Stimulated activated CD8-positive, alpha-beta memory T cell treated with anti-CD3 and anti-CD28 coated beads, Interleukin-15, amount 100 ng/mL, for 48 hours (primary cell): ENCODE measurements at places on chromosomes 5 and 9.

- no peak for DNase-seq
Measured at GRCh38 chr9:22107202-22108045, 98.3 kb upstream of the CDKN2B start.

DNA sequence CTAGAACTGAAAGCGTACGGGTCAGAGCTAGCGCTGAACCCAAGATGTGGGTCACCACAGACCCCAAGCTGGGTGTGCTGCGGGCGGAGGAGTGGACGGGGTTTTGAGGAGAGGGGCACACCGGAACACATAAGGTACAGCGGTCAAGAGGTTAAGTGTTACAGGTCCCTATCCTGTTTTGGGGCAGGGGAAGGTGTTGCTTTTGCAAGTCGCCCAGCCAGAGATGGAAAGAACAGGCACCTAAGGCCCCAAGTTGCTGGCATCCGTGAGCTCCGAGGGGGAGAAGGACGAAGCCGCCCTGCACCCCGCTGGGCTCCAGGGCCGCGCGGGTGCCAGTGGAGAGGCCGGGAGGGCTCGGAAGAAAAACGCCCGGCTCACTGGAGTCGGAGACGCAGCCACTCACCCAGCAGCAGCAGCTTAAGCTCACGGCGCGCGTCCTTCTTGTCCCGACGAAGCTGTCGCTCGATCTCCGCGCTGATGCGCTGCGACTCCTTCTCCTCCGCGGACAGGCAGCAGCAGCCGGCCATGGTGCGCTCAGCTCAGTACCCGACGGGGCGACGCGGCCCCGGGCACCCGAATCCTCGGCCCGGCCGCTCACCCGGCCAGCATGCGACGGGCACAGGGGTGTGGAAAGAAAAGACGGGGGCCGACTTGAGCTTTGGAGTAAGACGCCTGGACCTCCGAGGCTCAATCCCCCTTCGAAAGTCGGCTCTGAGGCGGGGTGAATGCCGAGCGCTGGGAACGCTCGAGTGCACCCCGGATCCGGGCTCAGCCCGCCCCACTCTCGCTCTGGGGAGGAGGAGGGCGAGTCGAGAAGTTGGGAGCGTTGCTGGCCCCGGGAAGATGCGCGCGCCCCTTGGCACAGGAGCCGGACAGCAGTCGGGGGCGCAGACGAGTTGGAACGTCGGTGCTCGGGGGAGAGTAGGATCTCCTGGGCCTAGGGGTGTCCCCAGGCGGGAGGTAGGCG, 572 bp downstream of the GNA14 start:
- no peak for DNase-seq

DNA sequence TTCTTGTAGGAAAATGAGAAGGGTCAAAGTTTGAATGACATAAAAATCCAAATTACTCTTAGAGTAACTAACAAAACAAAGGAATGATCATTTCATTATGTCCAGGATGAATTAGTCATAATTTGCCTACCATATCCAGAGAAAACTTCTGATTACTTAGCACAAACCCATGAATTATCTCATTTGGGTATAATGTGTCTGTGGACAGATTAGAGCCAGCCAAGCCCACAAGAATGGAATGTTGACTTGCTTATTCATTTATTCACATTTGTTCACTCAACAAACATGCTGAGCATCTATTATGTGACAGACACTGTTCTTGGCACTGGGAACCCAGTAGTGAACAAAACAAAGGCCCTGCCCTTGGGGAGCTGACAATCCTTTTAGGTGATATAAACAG, 87.4 kb downstream of the APBA1 start:
- no peak for DNase-seq

GRCh38 chr5:106876298-106876622, 794.5 kb downstream of the EFNA5 start:
- DNase-seq, result no peak

DNA sequence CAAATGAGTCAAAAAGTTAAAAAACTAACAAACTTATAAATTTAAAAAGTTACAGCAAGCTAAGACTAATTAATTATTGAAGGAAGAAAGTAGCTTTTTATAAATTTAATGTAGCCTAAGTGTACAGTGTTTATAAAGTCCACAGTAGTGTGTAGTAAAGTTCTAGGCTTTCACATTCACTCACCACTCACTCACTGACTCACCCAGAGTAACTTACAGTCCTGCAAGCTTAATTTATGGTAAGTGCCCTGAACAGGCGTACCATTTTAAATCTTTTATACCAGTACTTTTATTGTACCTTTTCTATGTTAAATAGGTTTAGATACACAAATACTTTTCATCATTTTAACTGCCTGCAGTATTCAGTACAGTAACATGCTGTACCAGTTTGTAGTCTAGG, 80.0 kb upstream of the C9orf72 start:
- DNase-seq, result no peak

DNA sequence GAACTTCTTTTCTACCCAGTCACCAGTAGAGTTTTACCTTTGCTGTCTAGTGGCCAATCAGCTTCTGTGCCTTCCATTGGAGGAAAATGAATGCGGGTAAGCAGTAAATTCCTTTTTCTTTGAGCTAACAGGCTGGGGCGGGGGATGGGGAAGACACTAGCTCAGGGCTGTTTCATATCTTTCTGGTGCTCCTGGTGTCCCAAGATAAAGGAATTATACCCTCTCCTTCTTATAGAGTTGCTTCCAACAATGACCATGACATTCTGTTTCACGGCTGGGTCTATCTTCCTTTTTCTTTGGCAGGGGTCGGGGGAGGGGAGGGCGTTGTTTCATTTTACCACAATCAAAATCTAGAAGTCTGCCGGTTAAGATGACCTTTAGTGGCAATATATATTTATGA, 51.2 kb upstream of the RPS23 start:
- no peak for DNase-seq

GRCh38 chr5:43312699-43313034, 545 bp downstream of the HMGCS1 start:
- DNase-seq, result no peak

GRCh38 chr5:67639976-67640375, 443.4 kb upstream of the CD180 start:
- DNase-seq, result no peak

DNA sequence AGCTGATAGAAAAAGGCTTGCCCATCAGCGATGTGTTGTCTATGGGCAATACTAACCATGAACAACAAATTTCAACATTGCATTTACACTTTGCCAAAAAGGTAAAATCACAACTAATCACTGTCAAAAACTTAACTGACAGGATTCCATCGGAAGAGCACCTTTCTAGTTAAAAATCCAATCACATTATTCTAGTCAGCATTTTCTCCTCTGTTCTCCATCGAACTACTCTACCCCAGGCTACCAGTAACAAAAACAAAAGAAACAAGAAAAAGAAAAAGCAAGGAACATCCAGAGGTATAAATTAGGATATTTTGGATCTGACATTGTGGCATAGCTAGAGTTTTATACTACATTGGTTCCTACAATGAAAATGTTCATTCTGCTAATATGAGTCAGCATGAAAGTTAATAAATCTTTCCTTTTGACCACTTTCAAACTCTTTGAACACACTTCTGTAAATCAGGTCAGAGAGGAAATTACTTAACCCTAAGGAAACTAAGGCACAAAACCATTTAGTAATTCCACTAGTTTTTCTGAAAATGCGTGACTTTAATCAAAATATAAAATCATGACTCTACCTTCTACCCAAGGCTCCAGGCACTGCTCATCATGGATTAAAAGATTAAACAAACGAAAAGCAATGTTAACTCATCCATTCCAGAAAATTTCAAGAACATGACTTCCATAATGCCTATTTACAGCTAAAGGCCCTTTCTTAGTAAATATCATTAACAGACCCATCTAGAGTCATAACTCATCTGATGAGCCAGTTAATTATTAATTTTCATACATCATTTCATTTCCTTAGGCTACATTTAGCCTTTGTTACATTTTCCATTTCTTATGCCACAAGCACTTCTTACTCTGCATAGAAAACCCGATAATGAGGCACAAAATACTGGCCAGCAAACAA, 10.2 kb downstream of the GLIS3 start:
- DNase-seq, result no peak

- DNase-seq, result no peak
Measured at GRCh38 chr5:67581203-67581602, 384.6 kb upstream of the CD180 start.

GRCh38 chr5:135477613-135478066, 25.5 kb upstream of the TIFAB start:
- no peak for DNase-seq

DNA sequence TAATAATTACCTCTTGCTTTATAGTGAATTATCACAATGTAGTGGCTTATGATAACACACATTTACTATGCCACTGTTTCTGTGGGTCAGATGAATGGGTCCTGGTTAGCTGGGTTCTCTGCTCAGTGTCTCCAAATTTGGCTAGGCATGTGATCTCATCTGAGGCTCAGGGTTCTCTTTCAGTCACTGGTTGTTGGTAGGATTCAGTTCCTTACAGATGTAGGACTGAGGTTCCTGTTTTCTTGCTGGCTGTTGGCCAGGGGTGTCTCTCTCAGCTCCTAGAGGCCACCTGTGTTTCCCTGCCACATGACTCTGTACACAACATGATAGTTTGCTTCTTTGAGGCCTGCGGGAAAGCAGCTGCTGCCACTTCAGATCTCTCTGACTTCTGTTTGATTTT, 7.1 kb downstream of the NFX1 start:
- DNase-seq, result no peak

DNA sequence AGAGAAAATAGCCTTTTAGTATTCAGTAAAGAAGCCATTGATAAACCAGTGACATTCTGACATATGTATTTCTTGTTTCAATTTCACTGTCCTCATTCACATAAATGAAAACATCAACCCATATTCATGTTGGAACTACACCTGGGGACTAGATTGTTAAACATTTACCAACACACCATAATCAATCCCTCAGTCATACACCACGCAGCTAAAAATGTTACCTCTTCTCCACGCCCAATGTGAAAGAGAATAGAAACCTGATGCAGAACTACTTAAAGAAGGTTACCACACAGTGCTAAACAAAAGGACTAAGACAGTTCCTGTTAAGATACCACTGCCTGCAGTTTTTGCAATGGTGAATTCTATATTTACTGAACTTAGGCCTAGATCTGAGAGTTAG, 518.9 kb downstream of the PRELID2 start:
- DNase-seq, result no peak

DNA sequence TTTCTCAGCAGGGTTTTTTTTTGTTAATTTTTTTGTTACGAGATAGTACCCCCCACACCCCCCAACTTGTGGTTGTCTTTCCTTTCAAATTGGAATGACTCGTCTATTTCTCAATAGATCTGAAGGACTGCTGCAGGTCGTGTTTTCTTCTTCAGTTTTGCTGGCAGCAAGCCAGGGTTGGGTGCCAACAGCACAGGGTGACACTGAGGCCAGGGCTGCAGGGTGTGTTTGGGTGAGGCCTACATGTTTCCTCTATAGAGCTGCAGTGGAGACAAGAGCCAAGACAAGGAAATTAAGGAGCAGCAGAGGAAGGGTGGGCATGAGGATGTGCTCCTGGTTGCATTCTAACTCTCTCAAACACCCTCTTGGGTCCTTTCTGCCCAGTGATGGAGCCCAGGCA, 52.2 kb downstream of the NXNL2 start:
- DNase-seq, result no peak

DNA sequence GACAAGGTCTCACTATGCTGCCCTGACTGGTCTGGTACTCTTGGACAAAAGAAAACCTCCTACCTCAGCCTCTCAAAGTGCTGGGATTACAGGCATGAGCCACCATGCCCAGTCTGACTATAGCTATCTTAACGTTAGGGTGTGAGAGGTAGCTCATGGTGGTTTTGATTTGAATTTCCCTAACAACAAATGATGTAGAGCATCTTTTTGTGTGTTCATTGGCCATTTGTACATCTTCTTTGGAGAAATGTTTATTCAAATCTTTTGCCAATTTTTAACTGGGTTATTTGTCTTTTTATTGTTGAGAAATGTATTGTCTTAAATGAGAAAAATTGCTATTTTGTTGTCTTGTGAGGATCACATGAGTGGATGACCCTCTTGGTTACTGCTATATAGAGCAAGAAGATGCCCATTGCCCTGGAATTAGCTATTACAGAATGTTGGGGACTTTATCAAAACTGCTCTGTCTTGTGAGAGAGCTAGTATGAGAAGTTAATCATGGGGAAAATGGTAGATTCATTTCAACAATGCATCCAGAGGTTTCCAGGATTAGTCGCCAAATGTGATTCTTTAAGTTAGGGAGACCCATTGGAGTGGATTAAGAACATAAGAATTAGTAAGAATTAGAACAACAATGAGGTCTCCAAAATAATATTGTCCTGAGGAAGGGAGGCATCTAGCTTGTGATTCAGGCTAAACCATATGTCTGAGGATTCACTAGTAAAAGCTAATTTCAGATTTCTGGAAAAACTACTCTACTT, 124.3 kb upstream of the MOCS2 start:
- no peak for DNase-seq

- no peak for DNase-seq
Measured at GRCh38 chr9:125147401-125147951, 4.1 kb upstream of the SCAI start.
